ENCODE measurements at places on chromosomes 12 and 14.

DNA sequence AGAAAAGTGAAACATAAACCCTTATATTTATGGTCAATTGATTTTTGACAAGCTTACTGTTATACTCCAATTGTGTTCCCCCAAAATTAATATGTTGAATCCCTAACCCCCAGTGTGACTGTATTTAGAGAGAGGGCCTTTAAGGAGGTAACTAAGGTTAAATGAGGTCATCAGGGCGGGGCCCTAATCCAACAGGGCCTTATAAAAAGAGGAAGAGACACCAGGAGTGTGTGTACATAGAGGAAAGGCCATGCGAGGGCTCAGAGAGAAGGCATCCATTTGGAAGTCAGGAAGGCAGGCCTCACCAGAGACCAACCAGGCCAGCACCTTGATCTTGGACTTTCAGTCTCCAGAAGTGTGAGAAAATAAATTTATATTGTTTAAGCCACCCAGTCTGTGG lies 6.5 kb upstream of the VTI1B start:
- no peak for DNase-seq

DNA sequence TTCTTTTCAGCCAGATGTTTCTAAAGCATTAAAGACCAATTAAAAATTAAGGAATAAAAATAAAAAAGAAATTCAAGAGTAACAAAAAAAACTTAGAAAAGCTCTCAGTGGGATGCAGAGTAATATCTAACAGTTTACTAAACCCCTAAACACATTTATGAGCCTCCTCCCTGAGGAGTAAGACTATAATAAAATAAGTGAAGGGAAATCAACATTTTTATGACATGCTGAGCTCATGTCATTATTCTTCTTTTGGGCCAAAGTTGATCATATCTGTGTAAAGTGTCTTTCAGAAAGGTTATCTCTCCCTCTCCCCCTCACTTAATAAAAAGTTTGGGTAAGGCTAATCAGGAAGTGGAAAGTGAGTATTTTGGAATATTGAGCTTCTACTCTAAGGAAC lies 122.1 kb downstream of the MYRFL start:
- DNase-seq, result no peak

DNA sequence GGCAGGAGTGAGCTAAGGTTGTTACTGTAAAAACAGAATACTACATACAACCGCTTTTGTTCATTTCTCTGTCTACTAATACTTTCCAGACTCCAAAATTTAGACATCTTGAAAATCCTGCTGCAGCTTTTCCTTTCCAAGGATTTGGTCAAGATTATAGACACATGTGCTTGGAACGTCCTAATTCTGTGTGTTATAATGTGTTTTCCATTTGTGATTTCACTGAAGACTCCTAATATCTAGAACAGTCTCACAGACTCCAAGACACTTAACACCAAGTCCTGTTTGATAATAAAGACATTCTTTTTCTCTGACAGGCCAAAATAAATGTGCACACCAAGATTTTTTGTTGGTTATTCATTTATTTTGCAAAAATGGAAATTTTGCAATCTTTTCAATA lies 41.8 kb upstream of the TMTC2 start:
- no peak for DNase-seq

DNA sequence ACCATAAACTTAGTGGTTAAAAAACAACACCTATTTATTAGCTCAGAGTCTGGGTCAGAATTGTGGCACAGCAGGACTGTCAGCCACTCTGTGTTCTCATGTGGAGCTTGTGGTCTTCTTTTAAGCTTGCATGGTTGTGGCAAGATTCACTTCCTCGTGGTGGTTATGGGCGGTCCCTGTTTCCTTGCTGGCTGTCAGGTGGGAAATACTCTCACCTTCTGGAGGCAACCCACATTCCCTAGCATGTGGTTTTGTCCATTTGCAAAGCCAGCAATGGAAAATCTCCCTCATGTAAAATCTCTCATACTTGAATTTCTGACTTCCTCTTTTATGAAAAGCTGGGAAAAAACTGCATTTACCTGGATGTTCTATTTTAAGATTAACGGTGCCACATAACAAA lies 229.8 kb downstream of the ALX1 start:
- DNase-seq, result no peak

GRCh38 chr12:11723993-11724392 lies 74.5 kb downstream of the ETV6 start:
- no peak for DNase-seq

- no peak for DNase-seq
These were observed 8.3 kb downstream of the RERG start for GRCh38 chr12:15212930-15213329.

GRCh38 chr14:89309670-89310177 lies 107.3 kb downstream of the FOXN3 start:
- no peak for DNase-seq

DNA sequence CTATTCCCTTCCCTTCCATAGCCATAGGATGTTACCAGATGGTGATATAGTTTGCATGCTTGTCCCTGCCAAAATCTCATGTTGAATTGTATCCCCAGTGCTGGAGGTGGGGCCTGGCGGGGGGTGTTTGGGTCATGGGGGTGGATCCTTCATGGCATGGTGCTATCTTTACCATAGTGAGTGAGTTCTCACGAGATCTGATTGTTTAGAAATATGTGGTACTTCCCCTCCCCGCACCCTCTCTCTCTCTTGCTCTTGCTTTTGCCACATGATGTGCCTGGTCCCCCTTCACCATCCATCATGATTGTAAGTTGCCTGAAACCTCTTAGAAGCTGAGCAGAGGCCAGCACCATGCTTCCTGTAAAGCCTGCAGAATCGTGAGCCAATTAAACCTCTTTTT lies 181.3 kb downstream of the CAND1 start:
- DNase-seq, result no peak

GRCh38 chr12:97616946-97617345 lies 154.3 kb downstream of the RMST start:
- DNase-seq, result no peak

- no peak for DNase-seq
These were observed 31.5 kb upstream of the SUPT16H start for GRCh38 chr14:21415329-21415728.

GRCh38 chr14:95227279-95227860 lies 70.0 kb upstream of the DICER1 start:
- peak; percentile 23 for DNase-seq

DNA sequence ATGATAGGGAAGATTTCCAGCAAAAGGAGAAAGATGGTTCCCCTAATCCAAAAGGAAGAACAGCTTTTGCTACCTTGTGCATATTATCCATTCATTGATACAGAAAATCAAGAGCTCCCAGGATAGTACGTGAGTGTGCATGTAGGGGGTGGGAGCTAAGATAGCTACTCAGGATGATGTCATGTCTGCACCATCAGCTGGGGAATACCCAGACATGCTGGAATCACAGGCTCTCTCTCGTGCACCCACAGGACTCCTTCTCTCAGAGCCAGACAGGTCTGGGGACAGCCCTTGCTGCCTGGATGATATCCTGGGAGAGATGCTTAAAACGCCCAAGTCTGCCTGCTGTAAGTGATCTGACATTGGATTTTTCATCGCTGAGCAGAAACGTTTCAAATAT lies 38.9 kb downstream of the FOXN3 start:
- DNase-seq, result no peak

GRCh38 chr12:127729381-127729780 lies 537.6 kb upstream of the TMEM132C start:
- no peak for DNase-seq

DNA sequence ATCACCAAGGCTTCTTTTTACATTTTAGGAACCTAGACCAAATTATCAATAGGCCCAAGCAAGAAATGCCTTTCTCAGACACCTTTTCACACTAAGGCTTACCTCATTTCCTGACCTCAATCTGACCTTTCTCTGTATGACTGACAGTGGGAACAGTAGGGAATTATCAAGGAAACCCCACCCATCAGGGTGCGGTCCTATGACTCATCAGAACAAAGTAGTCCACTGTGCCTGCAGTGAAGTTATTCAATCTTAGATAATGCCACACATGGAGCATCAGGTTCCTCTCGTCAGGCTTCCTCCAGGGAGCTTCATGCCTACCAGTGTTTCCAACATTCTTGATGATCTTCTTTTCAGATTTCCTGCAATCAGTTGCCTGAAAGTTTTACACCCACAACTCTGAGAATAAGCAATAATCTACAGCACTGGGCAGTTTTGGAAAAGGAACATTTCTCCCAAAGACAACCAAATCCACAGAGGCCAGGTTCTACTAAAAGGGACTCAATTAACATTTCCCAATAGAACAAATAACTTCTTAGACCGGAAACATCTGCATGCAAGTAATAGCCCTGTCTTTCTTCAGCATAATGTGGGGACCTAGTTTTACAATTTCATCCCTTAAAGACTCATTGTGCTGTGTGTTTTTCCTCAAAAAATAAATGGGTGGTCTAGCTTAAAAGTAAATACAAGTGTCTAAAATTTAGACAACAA lies 35.9 kb upstream of the TMTC2 start:
- no peak for DNase-seq

DNA sequence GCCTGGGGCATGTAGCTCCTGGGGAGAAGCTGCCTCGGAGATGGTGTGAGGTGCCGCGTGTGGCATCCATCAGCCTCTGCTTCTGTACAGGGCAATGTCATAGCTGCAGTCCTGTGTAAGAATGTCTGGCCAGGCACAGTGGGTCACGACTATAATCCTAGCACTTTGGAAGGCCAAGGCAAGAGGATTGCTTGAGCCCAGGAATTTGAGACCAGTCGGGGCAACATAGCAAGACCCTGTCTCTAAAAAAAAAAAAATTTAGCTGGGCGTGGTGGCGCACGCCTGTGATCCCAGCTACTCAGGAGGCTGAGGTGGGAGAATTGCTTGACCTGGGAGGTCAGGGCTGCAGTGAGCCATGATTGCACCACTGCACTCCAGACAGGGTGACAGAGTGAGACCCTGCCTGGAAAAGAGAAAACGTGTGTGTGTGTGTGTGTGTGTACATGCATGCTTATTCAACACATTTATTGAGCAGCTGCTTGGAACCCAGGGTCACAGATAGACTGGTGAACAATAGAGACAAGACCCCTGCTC lies 24.1 kb downstream of the RHOF start:
- DNase-seq, result no peak

DNA sequence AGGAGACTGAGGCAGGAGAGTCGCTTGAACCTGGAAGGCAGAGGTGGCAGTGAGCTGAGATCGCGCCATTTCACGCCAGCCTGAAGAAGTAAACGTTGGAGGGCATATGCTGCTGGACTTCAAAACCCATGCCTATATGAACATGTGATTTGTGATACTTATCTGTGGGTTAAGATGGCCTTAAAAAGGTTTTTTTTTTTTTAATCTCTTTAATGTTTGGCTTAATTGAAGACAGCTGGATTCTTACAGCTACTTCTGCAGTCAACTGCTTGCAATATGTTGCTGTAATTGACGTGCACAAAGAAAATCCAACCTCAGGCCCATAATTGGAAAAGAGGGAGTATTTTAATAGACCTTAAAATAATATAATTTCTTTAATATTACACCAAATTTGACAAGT lies 1.5 kb upstream of the B3GNT4 start:
- DNase-seq, result no peak

DNA sequence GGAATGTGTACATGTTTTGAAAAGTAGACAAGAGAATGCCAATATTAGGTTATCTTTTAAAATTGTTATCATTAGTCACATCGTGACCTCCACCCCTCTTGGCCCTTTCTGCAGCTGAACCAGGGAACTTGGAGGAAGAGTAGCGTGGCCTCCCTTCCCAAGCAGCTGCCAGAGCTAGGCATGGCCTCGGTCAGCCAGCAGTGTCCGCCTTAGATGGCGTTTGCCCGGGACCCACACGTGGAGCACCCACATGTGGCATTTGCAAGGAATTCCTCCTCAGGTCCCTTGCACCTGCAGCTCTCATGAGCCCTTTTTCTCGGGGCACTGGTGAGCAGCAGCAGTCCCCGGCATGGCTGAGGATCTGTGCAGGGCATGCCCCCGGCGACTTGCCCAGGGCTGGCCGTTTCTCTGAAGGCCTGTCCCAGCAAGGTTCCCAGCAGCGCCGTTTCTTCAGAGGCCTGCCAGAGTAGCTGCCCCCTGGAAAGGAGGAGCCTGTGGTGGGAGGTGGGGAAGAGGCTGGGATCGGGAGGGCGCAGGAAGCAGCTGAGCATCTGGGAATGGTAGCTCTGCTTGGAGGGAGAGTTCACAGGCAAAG lies 10.8 kb downstream of the JDP2 start:
- no peak for DNase-seq

DNA sequence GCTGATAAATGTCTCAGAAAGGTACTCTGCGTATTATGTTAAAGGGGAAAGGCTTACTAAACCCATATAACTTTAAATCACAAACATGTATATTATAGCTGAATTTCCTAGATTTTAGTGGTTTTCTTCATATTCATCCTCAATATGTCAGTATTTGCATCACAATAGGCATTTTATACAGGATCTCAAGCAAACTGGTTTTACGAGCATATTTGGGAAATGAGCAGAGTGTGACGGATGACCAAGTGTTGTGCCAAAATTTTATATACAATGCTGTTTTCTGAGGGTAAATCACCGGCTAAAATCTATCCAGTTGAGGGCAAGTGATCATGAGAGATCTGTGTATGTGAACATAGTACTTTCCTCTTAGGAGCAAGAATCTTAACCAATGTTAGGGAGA lies 8.4 kb downstream of the CPM start:
- no peak for DNase-seq

DNA sequence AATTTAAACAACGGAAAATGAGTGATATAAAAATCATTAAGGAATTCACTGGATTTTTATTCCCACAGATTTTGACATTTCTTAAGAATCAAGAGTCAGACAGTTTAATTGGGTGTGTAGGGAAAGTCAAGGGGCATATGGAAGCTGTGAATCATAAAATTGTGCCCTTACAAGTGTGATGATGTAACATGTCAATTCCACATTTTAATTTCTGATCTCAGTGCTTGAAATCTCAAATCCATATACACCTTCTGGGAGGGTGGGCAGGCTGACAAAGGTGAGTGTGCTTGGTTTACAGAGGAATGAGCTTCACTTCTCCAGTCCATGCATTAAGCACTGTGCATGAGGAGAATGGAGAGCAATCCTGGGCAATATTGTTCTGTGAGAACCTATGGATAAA lies 1.0 kb upstream of the KRT6A start:
- no peak for DNase-seq

DNA sequence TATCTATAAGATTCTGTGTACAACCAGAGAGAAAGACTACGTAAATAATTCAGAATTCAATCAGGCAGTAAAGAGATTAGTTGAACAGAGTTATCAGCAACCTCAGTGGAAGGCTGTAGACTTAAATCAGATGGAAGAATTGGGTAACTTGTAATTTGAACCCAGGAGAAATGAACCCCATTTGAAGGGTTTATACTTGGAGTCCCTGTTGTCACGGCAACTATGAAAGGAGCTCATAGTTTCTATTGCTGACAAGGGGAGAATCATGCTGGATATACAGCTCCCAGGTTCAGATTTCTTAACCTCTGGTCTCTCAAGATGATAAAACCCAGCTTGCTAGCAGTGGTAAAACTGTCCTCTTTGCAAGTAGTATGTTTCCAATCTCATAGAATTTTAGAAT lies 54.4 kb upstream of the BMP4 start:
- DNase-seq, result no peak
